ENCODE measurements at places on chromosomes 2 and 18.

DNA sequence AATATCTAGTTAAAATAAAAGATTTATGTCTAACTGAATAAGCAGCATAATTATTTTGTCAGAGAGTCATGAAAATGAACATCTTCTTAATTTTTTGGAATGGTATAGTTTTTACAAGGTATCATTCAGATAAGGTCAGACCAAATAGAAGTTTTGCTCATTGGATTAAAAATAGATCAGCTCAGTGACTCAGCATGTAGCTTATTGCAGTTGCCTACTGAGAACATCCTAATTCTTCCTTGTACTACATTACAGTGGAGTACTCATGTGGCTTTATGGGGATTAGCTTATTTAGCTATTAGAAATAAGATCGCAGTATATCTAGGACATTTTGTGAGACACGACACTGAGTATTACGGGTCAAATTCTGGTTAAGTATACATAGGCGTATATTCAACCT lies 38.2 kb upstream of the PPM1B start:
- no peak for DNase-seq

GRCh38 chr2:20490300-20491181 lies 43.7 kb downstream of the RHOB start:
- DNase-seq: no peak

GRCh38 chr18:8791171-8791651 lies 85.9 kb downstream of the MTCL1 start:
- DNase-seq: no peak

DNA sequence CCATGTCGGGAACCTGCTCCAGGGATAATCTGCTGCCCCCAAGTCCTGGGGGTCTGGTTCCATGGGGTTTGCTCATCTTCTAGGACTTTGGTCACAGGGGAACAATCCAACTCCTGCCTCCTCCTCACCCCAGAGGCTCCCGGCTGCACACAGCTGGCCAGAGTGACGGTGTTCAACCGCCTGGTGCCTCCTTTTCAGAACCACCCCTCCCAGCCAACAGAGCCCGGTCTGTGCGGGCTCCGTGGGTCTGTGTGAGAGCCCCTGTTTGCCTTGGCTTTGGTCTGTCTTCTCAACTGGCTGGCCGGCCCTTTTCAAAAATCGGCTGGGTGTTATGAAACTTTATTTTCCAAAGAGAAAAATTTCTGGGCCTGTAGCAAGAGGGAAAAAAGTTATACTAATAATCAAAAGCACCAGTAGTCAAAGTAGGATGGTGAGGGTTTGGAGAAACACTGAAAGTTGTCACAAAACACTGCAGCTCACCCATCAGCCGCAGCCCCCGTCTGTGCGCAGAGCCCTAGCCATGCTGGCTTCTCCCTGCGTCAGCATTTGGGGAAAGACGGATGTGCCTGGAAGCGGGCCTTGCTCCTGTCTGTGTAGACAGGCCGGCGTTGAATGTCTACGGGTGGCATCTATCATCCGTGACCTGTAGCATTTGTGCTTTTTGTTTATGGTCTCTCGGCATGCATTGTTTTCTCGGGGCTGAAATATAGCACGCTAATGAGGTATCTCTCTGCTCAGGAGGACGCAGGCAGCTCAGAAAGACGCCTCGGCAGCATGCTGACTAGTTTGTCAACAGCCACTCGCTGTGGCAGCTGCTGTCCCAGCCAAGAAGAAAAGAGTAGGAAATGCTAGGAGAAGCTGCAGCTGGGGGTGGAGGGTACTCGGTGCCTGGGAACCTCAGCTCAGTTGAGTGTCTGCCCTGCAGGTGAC lies 138.6 kb downstream of the GLI2 start:
- DNase-seq: peak; percentile 60

- DNase-seq: no peak
Measured at GRCh38 chr2:119821266-119821665, 61.5 kb downstream of the PTPN4 start.

DNA sequence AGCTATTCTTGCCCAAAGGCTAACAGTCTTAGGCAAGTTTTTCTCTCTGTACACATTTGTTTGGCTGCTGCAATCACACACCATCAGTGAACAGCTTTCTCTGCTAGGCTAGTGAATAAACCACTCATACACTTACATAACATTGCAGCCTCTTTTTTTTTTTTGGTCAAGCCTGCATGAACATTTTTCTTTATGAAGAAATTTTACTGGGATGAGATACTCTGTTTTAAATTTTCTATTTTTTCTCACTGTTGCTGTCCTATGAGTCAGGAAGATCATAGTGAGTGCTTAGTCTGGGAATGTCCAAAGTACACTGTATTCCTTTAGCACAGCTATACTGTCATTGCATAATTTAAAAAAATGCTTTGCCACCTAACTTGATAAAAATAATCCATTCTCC lies 58.5 kb downstream of the ROCK1 start:
- DNase-seq: no peak
